ENCODE measurements at places on chromosomes 16 and 17.

DNA sequence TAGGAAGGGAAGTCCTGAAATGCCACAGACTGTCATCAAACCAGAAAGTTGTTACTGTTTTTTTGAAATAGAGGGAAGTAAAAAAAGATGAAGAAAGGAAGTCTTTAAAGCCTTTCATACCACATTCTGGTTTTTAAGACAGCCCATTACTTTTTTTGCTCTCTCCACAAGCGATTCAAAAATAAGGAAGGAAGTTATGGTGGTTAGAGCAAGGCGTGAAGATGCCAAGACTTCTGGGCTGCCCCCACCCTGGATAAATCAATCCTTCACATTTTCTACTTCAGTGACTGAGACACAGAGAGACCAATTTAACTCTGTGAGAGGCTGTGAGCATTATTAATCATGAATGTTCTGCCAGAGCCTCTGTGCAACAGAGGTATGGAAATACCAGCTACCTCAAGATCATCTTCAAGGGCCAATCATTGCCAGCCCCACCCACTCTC, 82.3 kb upstream of the BCAR1 start:
- DNase-seq, result no peak

DNA sequence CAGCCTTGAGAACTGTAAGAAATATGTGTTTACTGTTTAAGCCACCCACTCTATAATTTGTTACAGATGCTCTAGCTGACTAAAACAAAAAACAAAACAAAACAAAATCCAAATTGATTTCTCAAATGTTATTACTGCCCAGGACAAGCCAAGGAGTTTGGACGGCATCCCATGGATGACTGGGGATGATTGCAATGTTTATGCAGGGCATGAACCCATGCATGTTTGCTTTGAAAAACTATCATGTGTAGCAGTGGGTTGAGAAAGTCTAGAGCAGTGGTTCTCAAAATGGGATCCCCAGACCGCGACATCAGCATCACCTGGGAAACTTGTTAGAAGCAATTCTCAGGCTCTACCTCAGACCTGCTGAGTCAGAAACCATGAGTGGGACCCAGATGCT, 223.2 kb upstream of the PSMD7 start:
- DNase-seq, result no peak

- DNase-seq, result no peak
Measured at GRCh38 chr17:81608082-81608481, 28.8 kb downstream of the NPLOC4 start.

GRCh38 chr16:67594956-67595355, 32.6 kb downstream of the CTCF start:
- DNase-seq, result no peak

DNA sequence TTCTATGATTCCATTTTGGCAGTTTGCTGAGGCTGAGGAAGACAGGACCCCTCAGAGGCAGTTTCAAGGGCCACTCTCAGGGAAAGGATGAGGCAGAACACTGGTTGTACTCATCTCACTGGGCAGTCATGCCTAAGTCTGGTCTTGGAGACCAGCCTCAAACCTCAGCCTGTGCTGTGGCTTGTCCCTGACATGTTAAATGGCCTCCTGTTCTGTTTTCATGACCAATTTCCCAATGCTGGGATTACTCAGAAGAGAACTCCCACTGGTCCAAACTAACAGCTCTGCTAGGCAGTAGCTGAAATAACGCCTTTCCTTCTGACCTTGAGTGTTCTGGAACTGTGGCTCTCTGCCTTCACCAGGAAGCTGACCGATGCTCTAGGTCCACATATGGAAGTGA, 8.4 kb upstream of the SPDYE4 start:
- no peak for DNase-seq

- DNase-seq, result no peak
Measured at GRCh38 chr17:27526604-27527002, 70.4 kb downstream of the KSR1 start.

- DNase-seq, result no peak
Measured at GRCh38 chr17:78541488-78542206, 35.5 kb downstream of the DNAH17 start.

- no peak for DNase-seq
Measured at GRCh38 chr17:44795928-44796327, 34.2 kb downstream of the GJC1 start.

DNA sequence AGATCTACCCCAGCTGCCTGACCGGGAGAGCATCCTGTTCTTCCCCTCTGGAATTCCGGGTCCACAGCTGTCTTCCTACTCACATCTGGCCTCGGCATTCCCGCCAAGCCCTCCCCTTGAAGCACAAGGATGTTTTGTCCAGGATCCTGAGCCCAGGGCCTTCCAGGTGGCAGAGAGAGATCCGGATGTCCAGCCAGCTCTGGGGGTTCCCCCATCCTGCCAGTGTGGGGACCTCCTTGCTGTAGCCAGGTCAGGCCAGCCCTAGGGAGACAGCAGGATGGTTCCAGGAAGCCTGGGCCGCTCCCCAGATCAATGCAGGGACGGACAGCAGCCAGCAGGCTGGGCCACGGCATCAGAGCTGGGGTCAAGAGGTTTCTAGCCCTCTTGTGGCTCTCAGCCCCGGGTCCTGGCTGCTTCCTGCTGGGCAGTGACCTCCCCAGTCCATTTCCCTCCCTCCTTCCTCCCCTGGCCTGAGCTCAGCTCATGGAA, 55.3 kb downstream of the SOCS3 start:
- DNase-seq, result no peak

DNA sequence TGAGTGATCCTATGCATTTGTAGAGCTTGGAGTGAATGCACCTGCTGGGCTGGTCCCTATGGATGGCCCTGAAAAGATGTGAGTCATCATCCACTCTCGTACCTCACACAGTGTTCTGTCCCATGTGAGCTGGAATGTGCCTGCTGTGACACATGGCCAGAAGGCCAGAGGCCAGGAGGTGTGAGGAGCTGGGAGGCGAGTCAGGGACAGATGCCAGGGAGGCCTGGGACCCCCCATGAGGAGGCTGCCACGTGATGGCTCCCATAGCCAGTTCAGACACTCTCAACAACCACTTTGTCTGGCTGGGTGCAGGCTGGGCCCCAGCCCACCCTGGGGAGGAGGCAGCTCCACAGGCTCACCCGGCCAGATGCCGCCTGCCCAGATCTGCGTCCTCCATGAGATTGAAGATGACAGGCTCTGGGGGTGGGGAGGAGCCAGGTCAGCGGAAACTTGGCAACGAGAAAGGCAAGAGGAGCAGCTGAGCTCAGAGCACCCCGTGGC, 168.8 kb downstream of the C16orf78 start:
- DNase-seq, result peak; percentile 54

GRCh38 chr16:65917466-65917865, 449.0 kb upstream of the CDH5 start:
- no peak for DNase-seq

DNA sequence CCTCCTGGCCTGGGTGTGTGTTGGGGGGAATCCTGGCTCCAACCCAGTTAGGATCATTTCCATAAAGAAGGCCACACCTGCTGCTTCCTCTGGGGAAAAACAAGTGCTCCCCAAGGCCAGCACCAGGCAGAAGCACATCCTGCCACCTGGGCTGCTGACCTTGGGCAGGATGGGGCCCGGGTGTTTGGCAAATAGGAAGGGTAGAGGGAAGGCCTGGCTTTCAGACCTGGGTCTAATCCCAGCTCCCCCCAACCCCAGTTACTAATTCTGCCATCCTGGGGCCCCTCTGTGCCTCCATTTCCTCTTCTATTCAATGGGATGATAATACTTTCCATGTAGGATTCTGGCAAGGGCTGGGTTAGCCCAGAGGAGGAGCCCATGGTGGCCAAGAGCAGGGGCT, 3.0 kb upstream of the NLRC5 start:
- no peak for DNase-seq

GRCh38 chr17:38886643-38887010, 16.8 kb downstream of the LASP1 start:
- DNase-seq, result no peak

DNA sequence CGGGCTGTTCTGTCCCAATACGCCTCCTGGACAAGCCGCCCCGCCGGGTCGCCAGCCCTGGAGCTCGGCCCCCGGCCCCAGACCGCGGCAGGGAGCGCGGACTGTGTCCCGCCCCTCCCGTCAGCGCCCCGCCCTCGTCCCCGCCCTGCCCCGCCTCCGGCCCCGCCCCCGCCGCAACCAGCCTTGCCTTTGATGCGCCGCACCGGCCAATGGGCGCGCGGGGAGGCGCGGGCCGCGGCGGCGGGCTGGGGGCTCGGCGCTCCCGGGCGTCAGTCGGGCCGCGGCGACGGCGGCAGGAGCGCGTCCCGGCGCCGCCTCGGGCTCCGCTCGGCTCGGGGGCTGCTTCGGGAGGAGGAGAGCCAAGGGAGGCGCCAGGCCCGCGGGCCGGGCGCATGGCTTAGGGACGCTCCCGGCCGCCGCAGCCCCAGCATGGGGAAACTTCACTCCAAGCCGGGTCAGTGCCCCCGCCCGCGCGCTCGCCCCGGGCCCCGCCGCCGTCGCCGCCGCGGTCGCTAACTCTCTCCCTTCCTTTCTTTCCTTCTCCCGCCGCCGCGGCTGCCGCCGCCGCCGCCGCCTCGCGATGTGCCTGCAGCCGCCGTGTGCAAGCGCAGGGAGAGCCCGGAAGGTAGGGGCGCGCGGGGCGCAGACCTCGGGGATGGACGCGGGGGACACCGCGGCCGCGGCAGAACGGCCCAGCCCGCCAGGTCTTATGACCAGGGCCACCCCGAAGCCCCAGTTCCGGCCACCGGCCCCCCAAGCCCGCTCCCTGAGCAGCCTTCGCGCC, at the start of gene NKD1:
Gene NKD1 (plus strand): TSS at position 272 of the 784 bp plus-strand sequence. CDS start 158 bp downstream, at position 430.
- peak; percentile 78 for DNase-seq

GRCh38 chr16:65889533-65889966, 476.9 kb upstream of the CDH5 start:
- DNase-seq, result peak; percentile 48

DNA sequence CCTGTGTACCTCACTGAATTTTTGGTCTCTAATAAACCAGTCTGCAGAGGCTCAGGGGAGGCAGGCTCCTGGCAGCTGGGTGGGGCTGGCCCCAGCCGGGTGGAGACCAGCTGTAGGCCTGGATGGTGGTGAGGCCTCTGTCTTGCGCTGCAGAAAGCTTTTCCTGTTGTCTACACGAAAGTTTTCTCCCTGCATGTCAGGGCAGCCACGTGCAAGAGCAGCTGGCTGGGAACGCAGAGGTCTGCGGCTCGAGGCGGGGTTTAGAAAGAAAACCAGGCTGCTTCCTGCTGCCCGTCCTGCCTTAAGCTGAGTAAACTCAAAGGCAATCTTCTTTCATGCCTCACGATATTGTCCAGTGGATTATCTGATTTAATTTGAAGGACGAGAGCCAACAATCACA, 2.4 kb downstream of the SERPINF1 start:
- DNase-seq, result no peak

DNA sequence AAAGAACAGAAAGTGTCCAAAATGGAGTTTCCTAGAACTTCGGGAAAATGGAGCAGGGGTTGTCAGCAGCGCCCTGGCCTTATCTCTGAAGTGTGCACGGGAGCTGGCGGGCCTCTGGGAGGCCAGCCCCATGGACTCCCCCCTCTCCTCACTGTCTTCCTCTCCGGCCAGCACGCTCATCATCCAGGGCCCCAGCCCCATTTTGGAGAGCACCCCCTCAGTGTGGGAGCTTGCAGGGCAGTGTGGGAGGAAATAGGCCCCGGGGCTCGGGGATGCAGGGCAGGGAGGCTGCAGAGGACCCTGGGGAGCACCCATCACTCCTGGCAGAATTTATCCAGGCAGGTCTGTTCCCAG, 4.9 kb upstream of the PABPN1L start:
- no peak for DNase-seq

- no peak for DNase-seq
Measured at GRCh38 chr17:1947229-1947742, 77.8 kb downstream of the RTN4RL1 start.

GRCh38 chr17:74763565-74764387, 12.4 kb downstream of the NAT9 start:
- peak; percentile 82 for DNase-seq

GRCh38 chr17:2656283-2656682, 55.3 kb downstream of the CLUH start:
- DNase-seq, result no peak

DNA sequence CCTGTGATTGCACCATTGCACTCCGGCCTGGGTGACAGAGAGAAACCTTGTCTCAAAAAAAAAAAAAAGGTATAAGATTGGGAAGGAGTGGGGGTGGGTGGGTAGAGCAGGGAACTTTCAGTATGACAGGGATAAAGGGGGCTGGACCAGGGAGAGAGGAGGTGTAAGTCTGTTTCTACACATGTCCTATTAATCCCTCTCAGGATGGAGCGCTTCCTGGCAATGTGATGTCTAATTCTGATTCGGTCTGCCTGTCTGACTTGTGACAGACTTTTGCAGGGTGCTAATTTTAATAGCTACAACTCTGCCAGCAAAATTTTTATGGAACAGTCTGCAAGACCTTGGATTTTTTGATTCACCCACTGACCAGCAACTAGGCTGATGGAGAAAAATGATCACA, 53.8 kb upstream of the SLC25A19 start:
- DNase-seq, result peak; percentile 49
